CD4-positive, alpha-beta T cell treated with Interleukin-6 at 100 ng/mL for 8 hours (primary cell): ENCODE measurements at places on chromosomes 16 and 17.

GRCh38 chr16:55647798-55648197, 8.0 kb upstream of the SLC6A2 start:
- no peak for DNase-seq

GRCh38 chr16:73040136-73040535, 7.8 kb downstream of the ZFHX3 start:
- DNase-seq = no peak

DNA sequence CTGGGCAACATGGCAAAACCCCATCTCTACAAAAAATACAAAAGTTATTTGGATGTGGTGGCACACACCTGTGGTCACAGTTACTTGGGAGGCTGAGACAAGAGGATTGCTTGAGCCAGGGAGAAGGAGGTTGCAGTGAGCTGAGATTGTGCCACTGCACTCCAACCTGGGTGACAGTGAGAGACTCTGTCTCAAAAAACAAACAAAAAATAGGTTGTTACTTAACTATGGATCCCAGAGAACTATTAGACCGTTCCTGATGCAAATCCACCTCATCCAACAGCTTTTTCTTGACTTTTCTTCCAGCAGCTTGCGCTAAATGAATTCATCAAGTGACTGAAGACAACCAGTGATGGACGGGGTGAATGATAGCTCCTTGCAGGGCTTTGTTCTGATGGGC, at the start of gene OR2C1:
OR2C1 (plus strand) TSS at position 301 of the 400 bp plus-strand sequence; CDS start at position 353, 52 bp downstream.
- no peak for DNase-seq

GRCh38 chr17:81487487-81488275, 24.9 kb downstream of the ACTG1 start:
- peak; percentile 77 for DNase-seq

DNA sequence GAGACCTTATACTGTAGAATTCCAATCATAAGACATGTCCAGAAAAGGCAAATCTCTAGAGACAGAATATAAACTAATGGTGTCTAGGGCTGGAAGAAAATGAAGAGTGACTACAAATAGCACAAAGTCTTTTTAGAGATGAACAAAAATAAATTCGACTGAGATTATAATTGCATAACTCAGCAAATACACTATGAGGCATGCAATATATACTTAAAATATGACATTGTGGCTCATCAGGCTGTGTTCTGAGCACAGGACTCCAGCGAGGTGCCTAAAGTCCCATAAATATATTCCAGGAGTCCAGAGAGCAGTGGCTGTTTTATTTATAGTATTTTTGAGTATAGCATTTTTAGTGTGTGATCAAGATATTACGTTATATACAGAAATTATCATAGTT, 13.1 kb upstream of the ZNF267 start:
- no peak for DNase-seq

- DNase-seq = no peak
These were observed 180.6 kb downstream of the COPRS start for GRCh38 chr17:31678431-31678830.

GRCh38 chr17:12842936-12843335, 53.6 kb downstream of the ARHGAP44 start:
- no peak for DNase-seq

DNA sequence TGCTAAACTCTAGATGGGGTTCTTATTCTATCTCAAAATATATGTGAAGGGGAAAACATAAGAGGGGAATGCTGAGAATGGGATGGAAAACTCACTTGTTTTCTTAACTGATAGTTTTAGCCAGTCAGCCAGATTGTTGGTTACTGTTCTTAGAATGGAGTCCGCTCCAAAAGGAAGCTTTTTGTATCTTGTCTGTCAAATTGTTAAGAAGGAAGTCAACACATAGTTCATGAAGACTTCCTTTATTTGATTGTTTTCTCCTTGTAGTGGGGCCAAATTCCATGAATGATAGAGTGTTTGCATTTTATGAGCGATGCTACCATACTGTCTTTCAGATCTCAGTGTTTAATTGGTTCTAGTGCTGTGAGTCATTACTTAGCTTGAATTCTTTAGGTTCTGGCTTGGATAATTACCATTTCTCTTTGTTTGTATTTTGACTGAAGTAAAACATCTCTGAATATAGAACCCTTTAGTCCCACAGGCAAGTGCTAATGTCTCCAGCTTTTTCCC, 98.3 kb upstream of the GOT2 start:
- no peak for DNase-seq

- no peak for DNase-seq
These were observed 165.0 kb upstream of the RBFOX1 start for GRCh38 chr16:7167626-7168025.

DNA sequence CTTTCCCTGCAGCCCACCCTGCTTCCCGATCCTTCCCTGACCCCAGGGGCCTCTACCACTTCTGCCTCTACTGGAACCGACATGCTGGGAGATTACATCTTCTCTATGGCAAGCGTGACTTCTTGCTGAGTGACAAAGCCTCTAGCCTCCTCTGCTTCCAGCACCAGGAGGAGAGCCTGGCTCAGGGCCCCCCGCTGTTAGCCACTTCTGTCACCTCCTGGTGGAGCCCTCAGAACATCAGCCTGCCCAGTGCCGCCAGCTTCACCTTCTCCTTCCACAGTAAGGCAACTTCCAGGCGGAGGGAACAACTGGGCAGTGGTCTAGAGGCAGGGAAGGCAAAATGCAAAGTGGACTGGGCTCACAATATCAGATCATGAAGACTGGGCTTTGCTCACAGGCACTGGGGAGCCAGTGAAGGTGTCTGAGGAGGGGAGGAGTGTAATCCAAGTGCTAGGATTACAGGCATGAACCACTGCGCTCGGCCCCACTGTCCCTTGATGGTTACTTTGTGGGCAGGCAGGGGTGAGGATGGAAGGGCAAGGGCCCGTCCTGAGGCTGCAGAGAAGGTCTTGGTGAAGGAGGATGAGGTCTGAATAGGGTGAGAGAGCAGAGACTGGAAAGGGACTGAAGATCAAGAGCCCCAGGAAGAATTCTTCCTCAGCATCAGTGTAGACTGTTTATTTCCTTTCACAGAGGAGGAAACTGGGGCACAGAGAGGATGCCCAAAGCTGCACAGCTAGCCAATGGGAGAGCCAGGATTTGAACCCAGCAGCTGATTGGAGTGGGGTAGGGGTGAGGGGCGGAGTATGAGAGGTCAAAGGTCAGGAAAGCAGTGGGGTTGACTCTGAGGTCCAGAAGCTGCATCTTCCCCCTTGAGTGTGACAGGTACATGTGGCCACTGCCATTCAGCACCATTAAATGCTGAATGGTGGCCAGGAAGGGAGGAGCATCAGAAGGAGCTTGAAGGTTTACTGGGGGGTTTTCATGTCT, 16.5 kb upstream of the ADGRG3 start:
- peak; percentile 30 for DNase-seq

- no peak for DNase-seq
These were observed 45.6 kb downstream of the DNAH9 start for GRCh38 chr17:11643851-11644250.

GRCh38 chr17:48013876-48014594, 23.6 kb downstream of the COPZ2 start:
- DNase-seq = no peak

- no peak for DNase-seq
These were observed 27.2 kb downstream of the ZNF594 start for GRCh38 chr17:5164436-5164835.

DNA sequence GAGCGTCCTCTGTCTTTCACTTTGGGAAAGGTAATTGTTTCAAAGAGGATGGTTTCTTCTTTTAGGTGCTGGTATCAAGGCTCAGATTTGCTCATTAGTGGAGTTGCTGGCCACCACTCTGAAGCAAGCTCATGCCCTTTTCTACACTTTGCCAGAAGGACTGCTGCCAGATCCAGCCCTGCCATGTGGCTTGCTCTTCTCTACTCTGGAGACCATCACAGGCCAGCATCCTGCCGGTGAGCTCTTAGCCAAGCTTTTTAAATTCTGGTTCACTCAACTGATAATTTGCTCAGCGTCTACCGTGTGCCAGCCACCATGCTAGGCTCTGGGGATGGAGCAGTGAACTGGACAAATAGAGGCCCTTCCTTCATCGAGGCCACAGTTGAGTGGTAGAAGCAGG, 4.3 kb downstream of the COG1 start:
- DNase-seq = no peak
